ENCODE measurements at places on chromosomes 5 and 9.

DNA sequence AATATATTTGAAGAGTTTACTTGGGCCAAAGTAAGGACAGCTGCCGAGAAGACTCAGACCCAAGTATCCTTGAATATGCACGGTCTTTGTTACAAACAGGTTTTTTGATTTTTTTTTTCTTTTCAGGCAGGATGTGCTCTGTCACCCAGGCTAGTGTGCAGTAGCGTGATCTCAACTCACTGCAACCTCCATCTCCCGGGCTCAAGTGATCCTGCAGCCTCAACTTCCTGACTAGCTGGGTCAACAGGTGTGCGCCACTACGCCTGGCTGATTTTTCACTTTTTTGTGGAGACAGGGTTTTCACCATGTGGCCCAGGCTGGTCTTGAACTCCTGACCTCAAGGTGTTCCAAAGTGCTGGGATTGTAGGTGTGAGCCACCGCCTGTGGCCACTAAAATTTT lies 27.4 kb downstream of the JMY start:
- no peak for DNase-seq

GRCh38 chr9:17837965-17838364 lies 259.1 kb downstream of the SH3GL2 start:
- peak; percentile 14 for DNase-seq

DNA sequence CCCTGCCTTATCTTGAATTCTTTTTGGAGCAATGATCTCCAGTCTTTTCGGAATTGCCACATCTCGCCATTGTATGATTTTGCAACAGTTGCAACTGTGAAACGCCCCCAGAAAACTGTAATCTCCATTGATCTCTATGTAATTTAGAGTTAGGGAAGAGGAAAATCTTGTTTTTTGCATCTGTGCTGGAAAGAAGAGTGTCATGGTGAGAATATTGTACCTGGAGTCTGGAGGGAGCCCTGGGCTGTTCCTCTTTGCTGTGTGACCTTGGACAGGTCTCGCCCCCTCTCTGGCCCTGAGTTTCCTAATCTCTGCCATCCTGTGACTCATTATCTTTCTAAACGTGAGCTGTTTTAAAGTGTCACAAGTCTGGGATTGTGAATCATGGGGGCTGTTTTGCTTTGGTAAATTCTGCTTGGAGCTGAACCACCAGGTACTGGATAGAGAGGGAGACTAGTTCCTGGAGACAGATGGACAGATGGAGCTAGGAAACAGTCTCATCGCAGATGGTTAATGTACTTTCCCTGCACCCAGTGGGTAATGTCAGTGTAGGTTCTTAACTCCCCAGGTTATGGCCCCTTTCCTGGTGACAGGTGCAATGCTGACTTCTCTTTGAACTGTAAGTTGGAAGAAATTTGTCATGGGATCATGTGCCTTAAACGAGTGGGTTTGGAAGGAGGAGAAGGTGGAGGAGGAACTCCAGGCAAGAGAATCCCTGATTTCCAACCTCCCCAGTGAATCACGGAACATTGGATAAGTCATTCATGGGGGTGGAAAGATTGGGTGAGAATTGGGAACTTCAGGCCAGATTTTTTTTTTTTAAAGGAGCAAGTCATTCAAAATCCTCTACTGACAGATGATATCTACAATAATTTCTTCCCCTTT lies 19.6 kb downstream of the PPARGC1B start:
- DNase-seq, result no peak

- DNase-seq, result no peak
Observed at GRCh38 chr9:129362287-129363000, 184.4 kb upstream of the IER5L start.

GRCh38 chr5:3793162-3793561 lies 197.5 kb downstream of the IRX1 start:
- no peak for DNase-seq

DNA sequence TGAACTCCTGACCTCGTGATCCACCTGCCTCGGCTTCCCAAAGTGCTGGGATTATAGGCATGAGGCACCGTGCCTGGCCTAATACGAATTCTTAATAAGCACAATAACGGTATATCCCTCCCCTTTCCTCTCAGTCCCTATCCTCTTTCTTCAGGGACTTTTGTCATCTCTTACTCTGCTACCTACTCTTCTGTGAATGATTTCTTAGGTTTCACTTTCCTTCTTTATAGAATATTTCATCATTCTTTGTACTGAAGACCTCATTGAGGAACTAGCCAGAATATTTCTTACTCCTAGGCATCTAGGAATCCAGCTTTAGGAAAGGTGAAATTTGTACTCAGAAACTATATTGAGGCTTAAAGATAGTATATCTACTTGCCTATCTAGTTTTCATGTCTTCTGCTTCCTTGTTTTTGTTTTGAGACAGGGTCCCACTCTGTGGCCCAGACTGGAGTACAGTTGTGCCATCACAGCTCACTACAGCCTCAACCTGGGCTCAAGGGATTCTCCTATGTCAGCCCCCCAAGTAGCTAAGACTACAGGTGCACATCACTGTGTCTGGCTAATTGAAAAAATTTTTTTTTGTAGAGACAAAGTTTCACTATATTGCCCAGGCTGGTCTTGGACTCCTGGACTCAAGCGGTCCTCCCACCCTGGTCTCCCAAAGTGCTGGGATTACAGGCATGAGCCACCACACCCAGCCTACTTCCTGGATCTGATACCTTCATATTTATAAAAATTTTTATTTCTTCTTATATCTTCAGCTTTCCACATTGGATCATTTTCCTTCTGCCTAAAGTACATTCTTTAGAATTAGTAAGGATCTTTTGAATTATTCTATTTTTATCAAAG lies 69.7 kb downstream of the GPBP1 start:
- DNase-seq, result no peak

- peak; percentile 66 for DNase-seq
Observed at GRCh38 chr9:28774433-28775235, 1201.4 kb upstream of the C9orf72 start.

- DNase-seq, result no peak
Observed at GRCh38 chr9:69485466-69485865, 160.5 kb downstream of the ENTREP1 start.

DNA sequence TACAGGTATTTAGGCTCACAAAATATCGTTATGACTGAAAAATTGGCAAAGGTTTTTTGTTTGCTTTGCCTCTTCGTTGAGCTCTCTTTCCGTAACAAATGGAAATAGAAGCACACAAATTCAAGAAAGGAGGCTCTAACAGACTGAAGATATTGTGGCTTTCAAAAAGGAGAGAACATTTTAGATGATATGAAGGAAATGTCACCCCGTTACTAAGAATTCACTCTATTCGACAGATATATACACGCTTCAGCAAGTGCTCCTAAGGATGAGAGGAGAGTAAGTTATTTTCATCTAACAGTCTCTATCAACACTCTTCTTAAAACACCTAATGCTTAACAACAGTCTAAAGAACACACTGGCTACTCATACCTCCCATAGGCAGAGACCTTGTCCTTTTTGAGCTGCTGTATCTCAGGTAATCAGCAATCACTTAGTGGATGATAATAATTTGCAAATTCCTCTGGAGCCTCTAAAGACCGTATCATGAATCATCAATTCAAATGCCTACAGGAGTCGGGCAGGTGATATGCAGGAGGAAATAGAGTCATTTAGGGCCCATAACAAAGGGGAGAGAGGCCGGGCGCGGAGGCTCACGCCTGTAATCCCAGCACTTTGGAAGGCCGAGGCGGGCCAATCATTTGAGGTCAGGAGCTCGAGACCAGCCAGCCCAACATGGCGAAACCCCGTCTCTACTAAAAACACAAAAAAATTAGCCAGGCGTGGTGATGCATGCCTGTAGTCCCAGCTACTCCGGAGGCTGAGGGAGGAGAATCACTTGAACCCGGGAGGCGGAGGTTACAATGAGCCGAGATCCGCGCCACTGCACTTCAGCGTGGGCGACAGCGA lies 1.4 kb upstream of the HSDL2 start:
- DNase-seq, result peak; percentile 37

- DNase-seq, result peak; percentile 4
Observed at GRCh38 chr5:170571875-170572852, 68.3 kb downstream of the KCNIP1 start.

GRCh38 chr9:130320723-130321481 lies 55.3 kb downstream of the HMCN2 start:
- DNase-seq, result peak; percentile 83

- no peak for DNase-seq
Observed at GRCh38 chr9:20224756-20225155, 397.5 kb downstream of the MLLT3 start.

DNA sequence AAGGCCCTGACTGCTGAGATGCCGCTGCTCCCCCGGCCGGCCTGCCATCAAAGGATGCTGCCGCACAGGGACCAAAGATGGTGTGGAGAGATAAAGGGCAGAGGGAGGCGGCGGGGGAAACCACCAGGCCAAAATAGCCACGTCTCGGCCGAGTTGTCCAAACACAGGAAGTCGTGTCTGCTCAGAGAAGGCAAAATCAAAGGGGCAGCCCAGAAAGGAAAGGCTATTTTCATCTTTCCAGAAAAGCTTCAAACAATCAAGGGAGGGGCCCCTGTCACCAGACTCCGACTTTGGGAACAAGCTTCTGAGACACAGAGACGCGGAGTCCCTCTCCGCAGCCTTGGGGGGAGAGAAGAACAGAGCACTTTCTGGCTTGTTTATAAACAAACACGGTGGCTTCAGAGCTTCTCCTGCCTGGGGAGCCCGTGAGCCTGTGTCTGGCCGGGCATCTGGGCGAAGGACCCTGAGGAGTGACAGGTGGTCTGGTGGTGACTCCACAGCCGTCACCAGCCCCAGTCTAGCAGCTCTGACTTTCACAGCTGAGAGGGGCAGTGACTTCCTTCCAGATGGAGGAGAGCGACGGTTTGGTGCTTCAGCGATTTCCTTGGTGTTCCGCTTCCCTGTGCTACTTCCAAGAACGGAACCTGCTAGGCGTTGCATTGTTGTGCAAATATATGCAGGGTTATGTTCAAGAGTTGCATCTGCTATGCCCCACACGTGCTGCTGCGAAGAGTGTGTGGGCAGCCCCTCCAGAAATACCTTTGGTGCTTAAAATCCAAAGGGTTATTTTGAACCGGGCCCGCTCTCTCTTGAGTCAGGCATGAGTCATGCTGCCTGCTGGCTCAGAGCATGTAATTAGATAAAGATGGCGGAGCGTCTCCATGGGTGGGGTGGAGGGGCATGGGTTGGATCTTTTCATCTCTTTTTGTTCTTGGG lies 24.0 kb downstream of the ADAMTSL2 start:
- peak; percentile 66 for DNase-seq

DNA sequence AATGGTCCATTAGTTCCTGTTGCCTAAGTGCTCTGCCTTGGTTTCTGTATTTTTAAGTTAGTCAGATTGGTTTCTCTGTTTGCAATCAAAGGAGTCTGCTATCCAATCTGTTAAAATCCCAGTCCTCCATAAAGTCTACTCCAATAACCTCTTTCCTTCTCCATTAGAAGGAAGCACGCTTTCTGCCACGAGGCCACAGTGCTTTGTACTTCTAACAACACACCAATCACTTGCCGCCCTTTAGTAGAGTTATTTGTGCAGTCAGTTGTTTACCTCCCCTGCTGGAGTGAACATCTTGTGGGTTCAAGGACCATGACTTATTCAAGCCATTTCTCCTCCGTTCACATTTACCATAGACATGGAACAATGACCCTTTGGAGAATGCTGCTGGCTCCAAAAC lies 69.0 kb downstream of the GLRA1 start:
- no peak for DNase-seq

- no peak for DNase-seq
Observed at GRCh38 chr9:113538701-113539430, 75.3 kb downstream of the RGS3 start.

DNA sequence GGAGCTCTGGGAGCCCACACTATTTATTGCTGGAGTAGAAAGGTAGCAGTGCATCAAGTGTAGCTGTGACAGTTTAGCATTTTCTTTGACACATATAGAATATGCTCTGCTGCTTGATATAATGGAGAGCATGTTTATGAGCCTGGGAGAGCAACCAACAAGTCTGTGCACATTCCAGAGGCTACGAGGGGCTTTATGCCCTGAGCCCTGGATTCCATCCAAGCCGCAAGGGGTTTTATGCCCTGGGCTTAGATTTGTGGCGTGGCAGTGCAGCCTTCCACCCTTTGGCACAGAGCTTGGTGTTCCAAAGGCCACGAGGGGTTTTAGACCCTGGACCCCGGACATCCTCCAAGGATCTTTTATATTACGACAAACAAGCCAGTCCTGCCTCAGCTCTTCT lies 14.6 kb downstream of the CDH6 start:
- DNase-seq, result no peak

- no peak for DNase-seq
Observed at GRCh38 chr5:112382886-112383285, 36.2 kb downstream of the EPB41L4A start.

DNA sequence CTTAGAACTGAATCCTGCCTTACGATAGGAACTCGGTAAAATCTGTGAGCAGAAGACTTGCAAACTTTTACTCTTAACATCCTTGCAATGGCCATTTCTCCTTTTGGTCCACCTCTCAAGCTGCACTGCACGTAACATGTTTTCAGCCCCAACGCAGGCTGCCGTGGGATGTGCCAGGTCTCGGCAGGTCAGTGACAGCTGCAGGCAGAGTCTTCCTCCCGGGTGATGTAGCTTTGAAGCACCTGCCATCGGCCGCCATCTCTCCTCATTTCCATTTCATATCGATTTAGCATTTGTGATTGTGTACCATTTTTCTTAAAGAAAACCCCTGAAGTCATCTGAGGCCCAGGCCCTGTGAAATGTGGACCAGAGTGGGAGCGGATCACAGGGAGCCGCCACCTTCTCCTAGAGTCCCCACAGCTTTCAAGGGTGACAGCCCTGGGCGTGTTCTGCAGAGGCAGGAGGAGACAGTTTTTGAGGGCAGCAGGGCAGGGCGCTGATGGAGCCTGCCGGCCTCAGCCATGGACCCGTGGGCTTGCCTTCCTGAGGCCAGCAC lies 25.8 kb upstream of the LPCAT1 start:
- no peak for DNase-seq

- DNase-seq, result no peak
Observed at GRCh38 chr9:127426756-127427155, 2.6 kb downstream of the ZNF79 start.
